GM19239 (cell line): ENCODE measurements at places on chromosomes 4 and X.

DNA sequence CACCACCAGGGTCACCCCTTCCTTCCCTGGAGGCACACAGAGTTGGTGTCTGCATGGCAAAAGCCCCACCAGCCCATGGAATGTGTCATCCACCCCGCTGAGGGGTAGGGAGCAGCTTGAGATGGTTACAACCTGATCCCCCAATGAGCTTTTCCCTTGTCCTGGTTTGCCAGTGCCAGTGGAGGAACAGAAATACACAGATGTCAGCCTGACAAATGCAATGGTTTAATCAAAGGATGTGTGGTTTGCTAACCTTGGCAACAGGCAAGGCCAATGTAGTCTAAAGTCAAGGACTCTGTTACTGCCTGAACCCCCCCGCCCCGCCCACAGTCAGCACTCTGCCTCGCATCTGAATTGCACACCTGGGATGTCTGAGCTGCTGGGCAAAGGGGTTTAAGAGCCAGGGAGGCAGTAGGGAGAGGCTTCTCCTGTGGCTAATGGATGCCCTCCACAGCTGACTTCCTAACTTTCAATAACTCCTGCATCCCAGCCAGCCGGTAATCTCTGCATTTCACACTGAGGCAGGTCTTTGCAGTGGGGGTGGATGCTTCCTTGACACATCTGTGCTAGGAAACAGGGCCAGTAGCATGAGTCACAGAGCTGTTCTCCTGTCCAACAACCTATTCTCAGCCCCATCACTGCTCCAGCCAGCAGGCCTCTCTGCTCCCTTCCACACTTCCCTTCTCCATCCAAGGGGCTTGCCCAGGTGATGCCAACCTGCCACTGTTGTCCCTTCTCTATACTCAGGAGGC is 137.5 kb downstream of the AMMECR1 start:
- DNase-seq: no peak

- no peak for DNase-seq
These were observed 38.6 kb downstream of the MTMR1 start for GRCh38 chrX:150731795-150732194.

DNA sequence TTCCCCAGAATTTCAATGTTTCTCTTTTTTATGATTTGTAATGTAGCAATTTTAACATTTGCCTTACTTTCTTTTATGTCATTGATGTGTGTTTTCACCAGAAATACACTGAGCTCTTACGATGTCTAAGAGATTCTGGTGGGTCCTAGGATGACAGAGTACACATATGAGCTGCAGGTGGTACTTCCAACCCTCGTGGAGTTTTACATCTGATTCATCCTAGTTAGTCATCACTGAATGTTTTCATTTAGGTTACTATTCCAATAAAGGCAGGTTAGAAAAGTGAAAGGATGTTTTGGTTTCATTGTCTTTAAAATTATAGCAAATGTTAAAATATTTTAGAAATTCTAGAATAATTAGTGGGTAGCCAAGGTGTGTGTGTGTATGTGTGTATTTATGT is 605.9 kb downstream of the ADGRL3 start:
- DNase-seq: no peak

DNA sequence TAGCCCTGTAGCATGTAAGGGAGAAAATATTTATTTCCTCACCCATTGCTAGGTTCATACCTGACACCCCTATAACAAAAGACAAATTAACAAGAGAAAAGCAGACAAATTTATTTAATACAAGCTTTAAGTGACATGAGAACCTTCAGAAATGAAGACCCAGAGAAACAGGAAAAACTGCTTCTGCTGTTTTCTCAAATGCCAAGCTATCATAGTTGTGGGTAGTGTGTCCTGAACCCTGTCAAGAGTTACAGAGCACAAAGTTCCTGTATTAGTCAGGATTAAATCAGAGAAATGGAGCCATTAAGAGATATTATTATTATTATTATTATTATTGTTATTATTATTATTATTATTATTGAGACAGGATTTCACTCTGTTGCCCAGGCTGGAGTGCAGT is 17.5 kb downstream of the CCDC160 start:
- no peak for DNase-seq

DNA sequence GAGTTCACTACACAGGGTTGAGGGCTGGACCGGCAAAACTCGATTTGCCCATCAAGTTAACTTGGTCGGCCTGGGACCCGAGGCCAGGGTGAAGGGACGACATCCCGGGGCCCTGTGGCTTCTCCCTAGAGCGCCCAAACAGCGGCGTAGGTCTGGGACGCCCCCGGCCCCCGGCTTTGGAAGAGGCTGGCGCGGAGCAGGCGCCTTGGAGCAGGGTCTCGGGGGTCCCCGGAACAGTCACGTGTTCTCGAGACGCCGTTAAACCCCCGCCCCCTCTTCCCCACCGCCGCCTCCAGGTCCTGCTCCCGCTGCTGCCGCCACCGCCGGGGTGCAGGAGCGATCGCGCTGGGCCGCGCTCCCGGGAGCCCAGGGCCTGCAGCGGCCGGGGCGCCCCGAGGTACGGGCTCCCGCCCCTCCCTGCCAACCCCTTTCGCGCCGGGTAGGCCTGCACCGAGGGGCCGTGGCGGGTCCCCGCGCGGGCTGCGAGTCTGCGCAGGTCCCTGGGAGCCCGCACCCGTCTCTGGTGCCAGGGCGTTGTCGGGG is at the start of gene NPY5R:
Gene NPY5R (plus strand): TSS at position 289 of the 543 bp plus-strand sequence. CDS start 6,382 bp downstream, outside the sequence.
- DNase-seq: no peak

GRCh38 chrX:57211906-57212305 is 74.6 kb upstream of the FAAH2 start:
- no peak for DNase-seq

DNA sequence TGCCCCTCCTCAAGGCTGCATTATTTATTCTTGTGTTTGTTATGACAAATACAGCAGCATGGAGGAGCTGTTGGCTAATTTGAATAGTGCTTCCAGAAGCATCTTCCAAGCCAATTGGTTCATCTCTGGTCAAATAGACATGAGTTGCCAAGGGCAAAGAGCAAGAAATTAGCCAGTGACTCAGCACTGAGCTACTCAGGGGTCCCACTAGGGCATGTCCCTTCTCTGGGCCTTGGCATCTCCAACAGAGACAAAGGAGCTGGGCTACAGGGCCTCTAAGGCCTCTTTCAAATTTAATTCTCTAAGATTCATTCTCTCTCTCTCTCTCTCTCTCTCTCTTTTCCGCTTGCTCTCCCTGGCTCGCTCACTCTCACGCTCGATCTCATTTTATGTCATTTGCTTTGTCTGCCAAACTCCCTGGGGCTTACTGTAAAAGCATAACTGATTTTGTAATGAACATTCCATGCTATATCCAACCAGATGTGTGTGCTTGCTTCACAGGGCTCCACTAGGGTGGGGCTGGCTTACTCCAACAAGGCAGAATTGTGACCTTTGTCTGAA is 86.7 kb upstream of the MAGEA4 start:
- DNase-seq: no peak

GRCh38 chr4:139900964-139901376 is 235.4 kb downstream of the MGST2 start:
- no peak for DNase-seq

DNA sequence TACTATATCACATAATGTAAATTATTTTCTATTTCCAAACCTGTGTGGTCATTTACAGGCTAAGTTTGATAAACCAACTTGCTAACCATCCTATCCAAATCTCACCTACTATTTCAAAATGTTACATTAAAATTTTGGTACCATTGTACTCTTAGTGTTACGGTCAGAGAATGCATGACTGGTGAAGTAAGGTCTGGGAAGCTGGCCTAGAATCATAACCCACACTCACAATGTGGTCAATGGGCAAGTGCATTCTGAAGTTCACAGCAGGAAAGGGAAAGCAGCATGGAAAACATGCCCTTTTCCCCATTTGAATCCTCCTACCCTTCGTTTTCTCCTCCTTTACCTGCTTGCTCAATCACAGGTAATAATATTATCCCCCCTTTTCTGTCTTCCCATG is 54.4 kb downstream of the PPP3CA start:
- no peak for DNase-seq

- DNase-seq: no peak
These were observed 64.1 kb downstream of the ZNF81 start for GRCh38 chrX:47900833-47901232.

DNA sequence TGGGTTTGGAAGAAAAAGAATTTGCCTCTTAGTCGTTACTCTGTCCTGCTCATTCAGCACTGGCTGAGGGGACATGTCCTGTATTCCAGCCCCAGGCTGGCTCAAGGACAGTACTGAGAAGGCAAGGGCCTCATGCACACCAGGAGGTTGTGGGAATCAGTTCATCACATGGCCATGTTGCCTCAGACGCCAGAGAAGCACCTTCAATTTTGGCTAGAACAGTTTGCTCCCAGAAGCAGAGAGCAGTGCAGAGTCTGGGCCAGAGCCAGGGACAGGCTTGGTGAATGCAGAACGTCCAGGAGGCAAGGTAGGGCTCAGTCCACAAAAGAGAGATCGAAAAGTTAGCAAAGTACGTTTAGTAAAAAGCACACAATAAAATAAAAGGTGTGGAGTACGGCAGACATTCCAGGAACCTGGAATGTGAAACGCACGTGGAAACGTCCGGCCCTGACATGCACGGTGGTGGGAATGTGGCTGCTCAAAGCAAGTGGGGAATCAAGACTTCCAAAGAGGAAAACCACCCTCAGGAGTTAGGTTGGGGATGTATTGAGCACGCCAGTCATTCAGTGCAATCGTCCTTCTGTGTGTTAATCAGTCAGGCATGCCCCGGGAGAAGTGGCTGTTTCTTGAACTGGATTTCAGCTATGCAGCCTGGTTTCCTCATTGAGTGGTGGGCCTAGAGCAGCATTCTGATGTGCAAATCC is 1.2 kb upstream of the SLC2A9 start:
- DNase-seq: no peak

DNA sequence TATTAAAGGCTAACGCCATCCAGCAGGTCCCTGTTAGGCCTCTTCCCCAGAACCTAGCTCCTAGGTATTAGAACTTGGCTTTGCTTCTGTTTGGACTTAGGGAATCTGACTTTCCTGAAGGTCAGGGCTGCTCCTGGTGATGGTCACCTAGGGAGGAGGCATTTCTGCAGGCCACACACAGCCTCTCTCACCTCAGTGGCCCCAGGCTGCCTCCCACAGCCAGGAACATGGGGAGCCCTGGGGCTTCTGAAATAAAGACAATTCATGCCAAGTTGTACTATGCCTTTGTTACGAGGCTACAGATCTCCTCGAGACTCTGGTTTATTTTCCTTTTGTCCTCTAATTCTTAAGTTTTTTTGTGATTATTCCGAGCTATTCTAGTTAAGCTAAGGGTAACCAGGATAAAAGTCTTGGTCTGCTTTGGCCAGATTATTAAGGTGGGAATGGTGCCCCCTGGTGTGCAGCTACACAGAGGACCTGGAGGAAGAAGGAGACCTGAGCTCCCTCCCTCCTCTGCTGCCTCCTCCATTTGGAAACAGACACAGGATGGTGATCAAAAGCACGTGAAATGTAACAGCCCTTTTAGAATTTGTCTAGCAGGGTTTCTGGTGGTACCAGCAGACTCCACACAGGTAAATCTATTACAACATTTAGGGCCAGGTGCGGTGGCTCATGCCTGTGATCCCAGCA is 131.0 kb downstream of the DCLK2 start:
- no peak for DNase-seq

DNA sequence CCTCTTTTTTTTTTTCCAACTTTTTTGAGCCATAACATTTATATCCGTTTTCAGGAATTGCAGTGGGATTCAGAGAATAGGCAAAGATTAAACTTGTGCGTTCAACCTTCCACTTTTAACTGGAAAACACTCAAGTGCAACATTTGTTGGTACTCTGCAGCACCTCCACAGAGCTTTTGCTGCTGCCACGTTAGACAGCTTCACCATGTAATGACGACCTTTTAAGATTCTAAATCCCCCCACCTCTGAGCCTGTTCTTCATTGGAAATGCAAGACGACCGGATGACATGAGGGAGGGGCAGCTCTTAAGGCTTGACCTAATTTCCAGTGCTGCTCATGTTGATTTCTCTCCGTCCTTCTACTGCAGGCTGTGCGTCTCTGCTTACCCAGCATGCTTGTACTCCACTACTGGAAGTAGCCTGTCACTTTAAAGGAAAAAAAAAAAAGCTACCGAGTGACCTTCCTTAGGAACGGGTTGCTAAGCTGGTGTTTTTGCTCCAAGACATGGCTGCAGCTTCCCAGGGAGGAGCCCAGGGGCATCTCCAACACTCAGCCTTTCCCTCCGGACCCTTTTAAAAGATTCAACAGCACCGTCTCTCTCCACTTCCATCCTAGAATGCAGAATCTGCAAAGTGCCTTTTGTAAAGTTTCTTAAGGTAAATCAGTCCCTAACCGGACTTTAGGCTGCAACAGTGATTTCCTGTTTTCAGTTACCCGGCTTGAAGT is at the start of gene CC2D2A:
Gene CC2D2A (plus strand): TSS at position 481 of the 726 bp plus-strand sequence. CDS start 6,051 bp downstream, outside the sequence.
- no peak for DNase-seq

- no peak for DNase-seq
These were observed 83.6 kb downstream of the JAKMIP1 start for GRCh38 chr4:6116696-6117285.

DNA sequence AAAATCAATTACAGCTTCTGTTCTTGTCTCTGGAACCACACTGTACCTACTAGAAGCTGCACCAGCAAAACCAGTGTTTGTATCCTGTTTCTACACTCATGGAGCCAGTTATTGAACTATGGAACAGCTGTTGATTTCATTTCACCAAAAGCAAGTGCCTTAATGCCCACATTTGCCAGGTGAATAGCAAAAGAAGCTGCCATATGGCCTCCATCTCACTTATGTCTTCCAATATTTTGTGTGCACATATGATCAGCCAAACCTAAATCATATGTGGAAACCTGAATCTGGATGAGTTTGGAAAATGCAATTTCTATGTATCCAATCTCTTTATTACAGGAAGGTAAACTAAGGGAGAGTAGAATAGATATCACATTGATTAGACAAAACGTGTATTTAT is 415.8 kb upstream of the GRID2 start:
- no peak for DNase-seq

- DNase-seq: no peak
These were observed 135.9 kb downstream of the GATB start for GRCh38 chr4:151624626-151625565.

- peak; percentile 16 for DNase-seq
These were observed 12.7 kb upstream of the PAQR3 start for GRCh38 chr4:78951862-78952472.

GRCh38 chr4:113116414-113117357 is 67.2 kb downstream of the ANK2 start:
- DNase-seq: no peak

GRCh38 chr4:74486905-74487304 is 42.0 kb downstream of the AREG start:
- DNase-seq: no peak

GRCh38 chr4:176193126-176193525 is 2.3 kb downstream of the SPATA4 start:
- DNase-seq: no peak

GRCh38 chr4:116197317-116197809 is 888.0 kb downstream of the TRAM1L1 start:
- DNase-seq: no peak

DNA sequence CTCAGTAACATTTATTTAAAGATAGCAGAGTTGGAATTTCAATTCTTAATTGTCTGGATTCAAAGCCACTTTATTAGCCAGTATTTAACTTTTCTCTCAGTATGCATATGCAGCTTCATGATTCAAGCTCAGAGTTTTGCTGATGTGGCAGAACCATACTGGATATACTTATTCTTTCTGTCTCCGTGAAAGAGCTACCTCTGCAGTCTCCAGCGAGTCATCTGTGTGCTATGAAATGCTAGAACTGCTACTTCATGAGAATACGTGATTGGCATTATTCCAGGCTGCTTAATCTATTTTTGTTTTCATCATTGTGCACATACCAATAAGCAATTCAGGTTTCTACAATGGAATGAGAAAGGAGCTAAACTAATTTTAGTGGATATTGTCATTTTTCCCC is 743.7 kb downstream of the C4orf33 start:
- no peak for DNase-seq

- DNase-seq: no peak
These were observed 40.8 kb upstream of the FAM47B start for GRCh38 chrX:34901761-34902160.

- no peak for DNase-seq
These were observed 15.6 kb downstream of the TET2 start for GRCh38 chr4:105162123-105162796.
